ENCODE measurements at places on chromosomes 16 and 17.

DNA sequence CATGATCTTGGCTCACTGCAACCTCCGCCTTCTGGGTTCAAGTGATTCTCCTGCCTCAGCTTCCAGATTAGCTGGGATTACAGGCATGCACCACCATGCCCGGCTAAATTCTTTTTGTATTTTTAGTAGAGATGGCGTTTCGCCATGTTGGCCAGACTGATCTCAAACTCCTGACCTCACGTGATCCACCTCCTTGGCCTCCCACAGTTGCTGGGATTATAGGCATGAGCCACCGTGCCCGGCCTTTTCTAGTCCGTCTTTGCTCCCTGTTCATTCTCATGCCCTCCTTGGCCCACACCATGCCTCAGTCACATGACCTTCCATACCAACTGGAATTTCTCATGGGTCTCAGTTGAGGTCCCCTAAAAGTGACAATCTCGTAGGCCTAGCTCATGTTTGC, 86.9 kb downstream of the SNX29 start:
- no peak for DNase-seq

DNA sequence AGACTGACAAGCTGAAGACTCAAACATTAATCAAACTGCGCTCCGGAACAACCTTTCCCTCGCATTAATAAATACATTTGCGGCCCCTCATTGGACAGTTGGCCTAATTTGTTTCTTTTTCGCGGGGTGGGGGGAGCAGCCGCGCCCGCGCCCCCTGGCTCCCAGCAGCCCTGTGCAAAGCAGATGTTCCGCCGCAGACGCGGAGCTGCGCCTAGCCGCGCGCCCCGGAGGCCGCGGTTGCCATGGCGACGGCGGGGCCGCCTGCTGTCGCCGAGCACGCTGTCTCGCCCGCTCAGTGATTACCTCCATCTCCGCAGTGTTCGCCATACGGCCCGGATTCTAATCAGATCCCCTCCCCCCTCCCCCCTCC, 25.5 kb downstream of the COPZ2 start:
- peak; percentile 92 for DNase-seq

DNA sequence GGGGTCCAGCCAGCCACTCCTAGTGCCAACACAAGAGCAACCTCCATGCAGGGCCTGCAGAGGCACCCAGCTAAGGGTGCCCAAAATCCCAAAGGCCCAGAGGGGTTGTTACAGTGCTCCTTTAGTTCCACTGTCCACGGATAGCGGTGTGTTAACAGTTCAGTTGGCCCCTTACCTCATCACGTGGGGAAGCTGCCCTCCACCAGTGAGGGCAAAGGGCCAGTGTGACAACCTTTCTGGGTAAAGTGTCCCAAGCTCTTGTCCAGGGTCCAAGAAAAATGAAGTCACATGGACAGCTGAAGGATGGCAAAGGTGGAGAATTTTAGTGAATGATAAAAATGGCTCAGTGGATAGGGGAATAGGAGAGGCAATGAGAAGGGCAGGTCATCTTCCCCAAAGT, 8.7 kb upstream of the MKS1 start:
- no peak for DNase-seq

- no peak for DNase-seq
Observed at GRCh38 chr16:12145918-12146317, 169.4 kb downstream of the SNX29 start.

GRCh38 chr17:44633998-44634397, 22.3 kb upstream of the MEIOC start:
- no peak for DNase-seq

DNA sequence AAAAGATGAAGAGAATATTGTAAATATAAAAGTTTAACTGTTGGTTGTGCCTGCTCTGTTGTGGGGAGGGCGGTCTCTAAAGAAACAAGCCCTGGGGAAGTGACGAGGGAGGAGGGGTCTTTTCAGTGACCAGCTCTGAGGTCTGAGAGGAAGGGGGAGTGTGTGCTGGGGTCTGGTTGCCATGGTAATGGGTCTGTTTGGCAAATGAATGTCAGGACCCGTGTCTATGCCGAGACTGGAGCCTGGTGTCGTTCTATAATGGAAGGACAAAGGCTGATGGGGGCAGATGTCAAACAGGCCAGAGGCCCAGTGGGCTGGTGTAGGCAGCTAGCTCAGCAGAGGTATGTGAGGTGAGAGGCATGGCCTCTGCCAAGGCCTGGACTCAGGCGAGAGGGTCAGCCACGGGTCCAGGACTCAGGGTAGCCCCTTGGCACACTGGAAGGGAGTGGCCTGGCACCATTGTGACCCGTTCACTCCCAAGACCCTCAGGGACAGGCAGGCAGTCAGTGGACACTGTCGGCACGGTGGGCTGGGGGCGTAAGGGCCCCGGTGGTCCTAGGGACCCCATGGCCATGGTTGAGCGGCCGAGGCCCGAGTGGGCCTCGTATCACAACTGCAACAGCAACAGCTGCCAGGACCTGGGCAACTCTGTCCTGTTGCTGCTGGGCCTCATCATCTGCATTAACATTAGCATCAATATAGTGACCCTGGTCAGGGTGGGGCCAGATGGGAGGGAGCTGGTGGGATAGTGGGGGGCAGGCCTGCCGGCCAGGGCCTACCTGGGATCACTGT, at the start of gene SPEM1:
TSS of gene SPEM1 (plus strand) at position 506 of the 792 bp plus-strand sequence. CDS start at position 567, 61 bp downstream.
- DNase-seq: no peak

DNA sequence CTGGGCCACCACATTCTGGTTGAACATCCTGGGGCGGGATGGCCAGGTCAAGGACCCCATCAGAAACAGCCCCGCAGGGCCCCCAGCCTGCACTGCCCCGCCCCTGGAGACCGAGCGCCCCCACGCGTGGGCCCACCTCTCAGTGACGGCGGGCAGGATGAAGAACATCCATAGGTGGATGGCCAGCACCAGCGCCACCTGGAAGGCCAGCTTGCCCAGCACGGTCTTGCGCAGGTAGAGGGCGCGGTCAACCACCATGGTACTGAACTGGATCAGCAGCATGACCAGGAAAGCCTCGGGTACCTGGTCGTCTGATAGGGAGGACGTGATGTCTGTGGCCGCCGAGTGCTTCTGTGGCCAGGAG, 13.6 kb downstream of the CTU2 start:
- DNase-seq: no peak

- no peak for DNase-seq
Observed at GRCh38 chr16:80056324-80056723, 455.8 kb upstream of the MAF start.

DNA sequence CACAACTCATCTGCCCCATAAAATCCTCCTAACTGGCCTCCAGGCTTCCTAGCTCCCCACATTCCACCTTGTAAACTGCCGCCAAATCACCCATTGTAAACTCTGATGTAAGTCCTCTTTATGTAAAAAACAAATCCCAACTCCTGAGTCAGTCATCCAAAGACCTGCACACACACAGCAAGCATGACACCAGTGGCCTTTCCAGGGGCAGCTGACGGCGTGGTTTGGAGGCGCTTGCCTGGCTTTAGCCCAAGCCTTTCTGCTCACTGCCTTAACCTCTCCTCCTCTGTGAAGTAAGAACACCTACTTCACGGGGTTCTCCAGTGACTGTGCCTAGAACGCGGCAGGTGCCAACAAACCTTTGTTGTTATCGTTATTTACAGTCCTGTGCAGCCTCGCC, 14.0 kb downstream of the UBE2O start:
- DNase-seq: no peak

- DNase-seq: no peak
Observed at GRCh38 chr16:8982816-8983215, 19.1 kb upstream of the USP7 start.

DNA sequence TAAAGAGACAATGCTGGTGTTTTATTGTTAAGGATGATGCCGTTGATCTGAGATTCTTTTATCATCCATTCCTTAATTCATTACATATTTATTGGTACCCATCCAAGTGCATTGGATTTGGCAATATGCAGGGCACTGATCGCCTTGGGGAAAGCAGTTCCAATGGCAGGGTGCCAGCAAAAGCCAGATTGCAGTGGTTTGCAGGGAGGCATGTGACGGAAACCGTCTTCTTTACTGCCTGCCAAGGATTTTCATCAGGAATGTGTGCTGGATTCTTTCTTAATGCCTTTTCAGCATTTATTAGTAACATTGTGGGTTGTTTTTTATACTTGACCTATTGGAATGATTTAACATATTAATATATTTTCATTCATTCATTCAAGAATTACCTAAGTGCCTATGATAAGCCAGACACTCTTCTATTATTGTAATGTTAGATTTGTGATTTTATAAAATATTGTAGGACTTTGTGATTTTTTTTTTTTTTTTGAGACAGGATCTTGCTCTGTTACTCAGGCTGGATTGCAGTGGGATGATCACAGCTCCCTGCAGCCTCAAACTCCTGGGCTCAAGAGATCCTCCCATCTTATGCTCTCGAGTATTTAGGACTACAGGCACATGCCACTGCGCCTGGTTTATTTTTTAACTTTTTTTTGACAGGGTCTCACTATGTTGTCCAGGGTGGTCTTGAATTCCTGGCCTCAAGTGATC, 93.4 kb upstream of the TNRC6A start:
- no peak for DNase-seq

GRCh38 chr17:44529864-44530263, 26.7 kb upstream of the GPATCH8 start:
- DNase-seq: no peak

DNA sequence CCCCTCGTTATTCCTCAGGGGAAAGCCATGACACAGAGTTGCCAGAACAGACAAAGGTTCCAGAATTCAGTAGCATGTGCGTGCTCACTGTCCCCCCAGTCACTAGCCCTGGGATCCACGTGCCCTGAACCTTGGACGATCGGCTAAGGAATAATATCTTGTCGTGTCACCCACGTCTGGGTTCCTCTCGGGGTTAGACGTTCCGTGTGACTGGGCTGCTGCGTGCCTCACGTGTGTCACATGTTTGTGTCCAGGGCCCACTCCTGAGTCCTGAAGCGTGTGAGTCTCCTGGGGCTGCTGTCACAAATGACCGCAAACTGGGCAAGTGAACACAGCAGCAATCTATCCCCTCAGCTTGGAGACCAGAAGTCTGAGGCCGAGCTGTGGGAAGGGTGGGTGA, 12.4 kb upstream of the ZNF469 start:
- DNase-seq: peak; percentile 7
